ENCODE measurements at places on chromosomes 3 and 15.

DNA sequence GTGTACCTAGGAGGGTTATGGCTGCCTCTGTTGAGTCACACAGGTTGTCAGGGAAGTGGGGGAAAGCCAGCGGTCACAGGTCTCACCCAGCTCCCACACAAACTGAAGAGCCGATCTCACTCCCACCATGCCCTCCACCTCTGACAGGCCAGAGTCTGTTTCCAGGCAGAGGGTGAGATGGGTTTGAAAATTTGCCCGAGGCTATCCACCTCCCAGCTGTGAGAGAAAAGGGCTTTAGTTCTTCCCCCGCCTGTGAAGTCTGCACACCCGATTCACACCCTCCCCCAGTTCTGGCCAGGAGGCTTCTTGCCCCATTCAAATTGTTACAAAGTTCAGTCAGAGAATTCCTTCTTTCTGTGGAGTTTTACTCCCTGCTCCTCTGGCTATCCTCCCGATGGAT is 446.9 kb downstream of the EDEM1 start:
- no peak overlapping the region for H3K27ac ChIP-seq
- H3K36me3 ChIP-seq, result no peaks in the 10 kb centered on the region

DNA sequence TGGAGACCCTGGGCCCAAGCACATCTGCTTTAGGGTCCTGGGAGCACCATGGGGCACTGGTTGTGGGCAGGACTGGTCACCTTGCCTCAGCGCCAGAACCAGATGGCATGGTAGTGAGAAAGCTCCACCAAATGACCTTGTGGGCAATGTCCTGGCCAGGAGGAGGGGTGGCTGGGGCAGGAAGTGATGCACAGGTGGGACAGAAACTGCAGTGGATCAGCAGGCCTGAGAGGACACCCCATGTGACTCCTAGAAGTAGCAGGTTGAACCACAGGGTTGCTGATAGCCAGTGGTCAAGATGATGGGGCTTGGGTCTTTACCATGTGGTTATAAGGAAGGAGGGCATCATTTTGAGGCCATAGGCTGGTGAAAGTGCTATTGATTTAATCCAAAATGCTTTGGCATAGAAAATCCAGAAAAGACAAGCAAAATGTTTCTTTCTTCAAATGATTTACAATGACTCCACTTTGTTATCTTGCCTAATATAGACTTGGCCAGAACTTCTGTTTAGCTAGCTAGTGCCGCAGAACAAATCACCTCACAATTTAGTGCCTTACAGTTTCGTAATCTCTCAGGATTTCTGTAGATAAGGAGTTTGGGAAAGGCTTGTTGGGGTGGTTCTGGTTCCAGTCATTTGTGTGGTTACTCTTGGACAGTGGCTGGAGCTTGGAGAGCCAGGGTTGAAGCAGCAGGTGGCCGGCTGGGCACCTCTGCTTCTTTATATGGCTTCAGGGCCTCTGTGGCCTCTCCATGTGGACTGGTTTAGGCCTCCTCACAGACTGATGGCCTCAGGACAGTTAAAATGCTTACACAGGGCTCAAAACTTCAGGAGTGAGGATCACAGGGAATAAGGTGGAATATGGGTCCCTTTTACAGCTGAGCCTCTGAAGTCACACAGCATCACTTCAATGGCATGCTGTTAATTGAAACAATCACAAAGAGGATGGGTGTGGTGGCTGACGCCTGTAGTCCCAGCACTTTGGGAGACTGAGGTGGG is 27.5 kb downstream of the TMEM158 start:
- no peaks in the 10 kb centered on the region for H3K36me3 ChIP-seq
- no peaks in the 10 kb centered on the region for H3K27me3 ChIP-seq
- DNase-seq, result no peak

GRCh38 chr3:4587061-4587837 is 94.1 kb downstream of the ITPR1 start:
- no peak overlapping the region for H3K27ac ChIP-seq
- no peak for DNase-seq
- no peak overlapping the region for H3K4me3 ChIP-seq
- H3K4me1 ChIP-seq, result peaks cover 24% of the 10 kb centered on the region
- H3K27me3 ChIP-seq, result no peaks in the 10 kb centered on the region

DNA sequence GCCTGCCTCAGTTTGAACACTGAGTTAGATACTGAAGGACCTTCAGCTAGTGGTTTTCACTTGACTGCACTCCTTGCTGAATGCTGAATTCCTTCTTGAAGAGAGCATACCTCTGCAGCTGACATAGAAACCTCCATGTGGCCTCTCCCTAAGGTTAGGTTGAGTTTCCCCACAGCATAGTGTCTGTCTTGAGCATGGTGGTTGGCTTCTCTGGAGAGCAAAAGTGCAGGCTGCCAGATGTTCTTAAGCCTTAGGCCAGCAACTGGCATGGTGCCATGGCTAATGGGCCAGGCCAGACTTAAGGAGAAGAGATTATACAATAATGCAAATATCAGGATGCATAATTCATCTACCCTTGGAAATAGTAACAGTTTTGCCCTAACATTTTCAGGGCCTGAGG is 545.6 kb upstream of the ZNF385D start:
- DNase-seq, result no peak
- H3K36me3 ChIP-seq, result no peaks in the 10 kb centered on the region
- no peaks in the 10 kb centered on the region for H3K4me1 ChIP-seq

DNA sequence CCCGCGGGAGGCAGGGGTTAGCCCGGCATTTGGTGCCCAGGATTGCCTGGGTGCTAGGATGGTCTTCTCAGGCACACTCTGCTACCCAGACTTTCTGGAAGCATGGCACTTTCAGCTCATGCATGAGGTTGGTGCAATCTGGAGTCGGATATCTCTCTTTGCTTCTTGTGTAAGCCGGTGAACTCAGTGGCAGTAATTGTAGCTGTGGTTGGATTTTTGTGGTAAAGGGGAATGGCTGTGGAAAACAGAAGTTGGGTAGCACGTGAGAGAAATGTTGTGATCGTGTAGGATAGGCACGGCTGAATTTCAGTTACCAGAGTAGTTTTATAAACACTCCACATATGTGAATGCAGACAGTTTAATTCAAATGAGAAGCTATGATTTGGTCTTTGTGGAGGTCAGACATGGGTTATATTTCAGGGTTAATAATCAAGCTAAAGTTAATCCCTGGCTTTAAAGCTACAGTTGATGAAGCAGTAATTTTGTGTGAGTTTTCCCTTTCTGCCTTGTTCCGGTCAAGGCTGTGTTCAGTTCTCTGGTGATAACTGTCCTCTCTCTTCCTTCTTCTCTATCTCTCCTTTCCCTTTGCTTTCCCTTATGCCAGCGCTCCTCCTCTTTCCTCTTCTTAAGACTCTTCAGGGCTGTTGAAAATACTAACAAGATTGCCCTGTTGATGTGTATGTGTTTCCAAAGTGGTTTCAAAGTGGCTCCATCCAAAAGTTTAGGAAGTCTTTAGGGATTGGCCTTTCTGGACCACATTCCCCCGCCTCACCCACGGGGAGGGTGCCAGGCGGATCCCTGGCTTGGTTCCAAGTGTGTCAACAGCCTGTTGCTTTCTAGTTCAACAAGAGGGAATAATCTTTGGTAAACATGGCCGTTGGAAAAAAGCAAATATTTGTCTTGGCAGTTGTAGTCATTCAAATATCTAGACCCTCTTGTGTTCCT is 404.6 kb upstream of the C2CD4B start:
- H3K27me3 ChIP-seq, result no peaks in the 10 kb centered on the region
- H3K4me1 ChIP-seq, result peaks cover 7% of the 10 kb centered on the region
- H3K4me3 ChIP-seq, result no peak overlapping the region

- DNase-seq, result no peak
- no peak overlapping the region for H3K4me3 ChIP-seq
- peaks cover 8% of the 10 kb centered on the region for H3K27me3 ChIP-seq
- H3K36me3 ChIP-seq, result no peaks in the 10 kb centered on the region
Measured at GRCh38 chr3:127532561-127533203, 57.9 kb downstream of the TPRA1 start.

DNA sequence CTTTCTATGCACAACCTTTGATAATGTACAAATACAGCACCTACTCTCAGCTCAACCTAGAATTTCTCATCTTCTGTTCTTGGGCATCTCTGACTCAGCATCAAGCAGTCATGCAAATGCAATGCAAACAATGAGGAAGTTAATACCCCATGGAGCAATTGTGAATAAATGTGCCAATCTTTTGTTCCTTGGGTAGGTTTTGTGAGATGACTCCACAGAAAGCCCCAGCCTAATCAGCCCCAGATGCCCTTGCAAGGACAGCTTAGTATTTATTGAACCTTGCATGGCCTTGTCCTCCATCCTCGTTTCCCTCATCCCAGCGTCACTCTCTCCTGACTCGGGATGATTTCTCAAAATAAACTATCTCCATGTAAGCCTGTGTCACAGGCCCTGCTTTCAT is 494.7 kb upstream of the NECTIN3 start:
- peaks cover 12% of the 10 kb centered on the region for H3K4me1 ChIP-seq
- H3K36me3 ChIP-seq, result no peaks in the 10 kb centered on the region
- H3K27me3 ChIP-seq, result no peaks in the 10 kb centered on the region
- H3K4me3 ChIP-seq, result no peak overlapping the region
- H3K27ac ChIP-seq, result peak overlapping the region; percentile 11

DNA sequence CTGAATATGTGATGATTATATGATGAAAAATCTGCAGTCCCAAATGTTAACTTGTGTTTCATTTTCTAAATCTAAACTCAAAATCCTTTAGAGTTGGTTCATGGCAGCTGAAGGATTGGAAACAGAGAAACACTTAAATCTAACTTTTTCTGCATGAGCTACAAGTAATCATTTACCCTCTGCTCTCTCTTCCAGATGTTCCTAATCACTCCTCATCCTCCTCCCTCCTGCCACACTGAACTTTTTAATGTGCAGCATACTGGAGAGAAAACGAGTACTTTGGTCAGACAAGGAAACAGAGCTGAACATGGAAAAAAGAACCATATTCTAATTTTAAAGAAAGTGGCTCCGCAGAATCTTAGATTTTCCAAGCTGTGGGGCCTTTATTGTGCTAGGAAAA is 321.2 kb upstream of the COL8A1 start:
- no peak overlapping the region for H3K27ac ChIP-seq
- H3K4me1 ChIP-seq, result peaks cover 3% of the 10 kb centered on the region
- no peak overlapping the region for H3K4me3 ChIP-seq

All from keratinocyte (primary cell).